ENCODE measurements at places on chromosomes 5 and 9. TPM values are rescaled to one million over a fixed set of nuclear protein-coding genes. Genes with fewer than 3 reads are reported as not detected.

DNA sequence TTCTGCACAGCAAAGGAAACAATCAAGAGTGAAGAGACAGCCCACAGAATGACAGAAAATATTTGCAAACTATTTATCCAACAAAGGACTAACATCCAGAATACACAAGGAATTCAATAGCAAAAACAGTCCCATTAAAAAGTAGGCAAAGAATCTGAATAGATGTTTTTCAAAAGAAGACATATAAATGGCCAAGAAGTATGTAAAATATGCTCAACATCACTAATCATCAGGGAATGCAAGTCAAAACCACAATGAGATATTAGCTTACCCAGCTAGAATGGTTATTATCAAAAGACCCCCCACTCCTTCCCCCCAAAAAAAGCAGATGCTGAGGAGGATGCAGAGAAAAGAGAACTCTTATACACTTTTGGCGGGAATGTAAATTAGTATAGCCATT lies 13.4 kb upstream of the OR13C8 start:
- H3K4me3 ChIP-seq, result no peak overlapping the region
- DNase-seq, result no peak
- H3K4me1 ChIP-seq, result no peaks in the 10 kb centered on the region
- no peak overlapping the region for H3K27ac ChIP-seq
- H3K27me3 ChIP-seq, result no peaks in the 10 kb centered on the region
- H3K36me3 ChIP-seq, result no peaks in the 10 kb centered on the region

DNA sequence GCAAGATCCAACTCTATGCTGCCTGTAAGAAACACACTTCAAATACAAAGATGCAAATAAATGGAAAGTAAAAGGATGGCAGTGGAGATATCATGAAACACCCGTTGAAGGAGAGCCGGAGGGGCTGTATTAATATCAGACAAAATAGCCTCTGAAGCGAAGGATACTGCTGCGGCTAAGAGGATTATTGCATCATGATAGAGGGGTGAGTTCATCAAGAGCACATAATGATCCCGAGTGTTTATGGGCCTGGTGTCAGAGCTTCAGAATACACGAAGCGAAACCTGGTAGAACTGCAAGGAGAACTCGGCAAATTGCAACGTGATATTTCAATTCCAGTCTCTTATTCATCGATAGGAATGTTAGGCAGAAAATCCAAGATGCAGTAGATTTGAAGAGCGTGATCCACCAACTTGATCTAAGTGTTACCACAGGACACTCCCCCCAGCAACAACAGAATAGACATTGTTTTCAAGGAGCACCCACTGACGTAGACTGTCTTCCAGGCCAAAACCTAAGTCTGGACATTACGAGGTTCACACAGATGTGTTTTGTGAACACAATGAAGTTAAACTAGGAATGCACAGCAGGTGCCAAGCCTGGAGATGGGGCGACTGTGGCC lies 27.7 kb upstream of the QSOX2 start:
- peaks cover 6% of the 10 kb centered on the region for H3K4me1 ChIP-seq
- H3K4me3 ChIP-seq, result no peak overlapping the region
- no peak for DNase-seq
- H3K27ac ChIP-seq, result no peak overlapping the region
- no peaks in the 10 kb centered on the region for H3K36me3 ChIP-seq

DNA sequence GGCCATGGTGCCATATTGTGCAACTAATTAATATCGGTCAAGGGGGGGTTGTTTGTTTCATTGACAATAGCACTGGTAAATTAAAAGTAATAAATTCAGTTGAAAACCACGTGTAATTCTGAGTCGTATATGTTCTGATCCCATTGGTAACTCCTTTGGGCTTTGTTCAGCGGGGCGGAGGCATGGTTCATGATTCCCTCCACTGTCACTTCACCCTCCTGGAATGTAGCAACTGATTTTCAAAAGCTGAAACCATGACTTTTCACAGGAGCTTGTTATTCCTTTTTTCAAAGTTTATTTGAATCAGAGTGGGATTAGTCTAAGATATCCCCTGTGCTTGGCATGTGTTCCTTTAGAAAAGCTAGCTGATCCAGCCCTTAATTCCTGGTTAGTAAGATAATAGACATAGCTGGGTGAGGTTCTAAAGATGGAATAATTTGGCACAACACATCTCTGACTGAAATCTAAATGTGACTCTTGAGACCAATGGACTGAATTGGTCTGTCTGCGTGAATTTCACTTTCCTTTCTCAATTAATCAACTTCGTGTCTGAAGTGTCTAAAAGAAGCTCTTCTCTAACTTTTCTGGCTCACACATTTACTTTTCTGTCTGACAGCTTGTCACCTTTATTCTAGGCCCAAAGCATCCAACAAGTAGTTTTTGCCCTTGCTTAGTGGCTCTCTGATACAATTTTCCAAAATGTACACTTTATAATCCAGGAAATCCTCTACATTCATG lies 185.7 kb upstream of the VCAN start:
- H3K36me3 ChIP-seq, result no peaks in the 10 kb centered on the region
- H3K27ac ChIP-seq, result no peak overlapping the region
- DNase-seq, result no peak

GRCh38 chr5:66793049-66793448 lies 196.9 kb downstream of the MAST4 start:
- H3K36me3 ChIP-seq, result no peaks in the 10 kb centered on the region
- no peak overlapping the region for H3K4me3 ChIP-seq
- no peak overlapping the region for H3K27ac ChIP-seq
- H3K27me3 ChIP-seq, result no peaks in the 10 kb centered on the region
- DNase-seq, result no peak

DNA sequence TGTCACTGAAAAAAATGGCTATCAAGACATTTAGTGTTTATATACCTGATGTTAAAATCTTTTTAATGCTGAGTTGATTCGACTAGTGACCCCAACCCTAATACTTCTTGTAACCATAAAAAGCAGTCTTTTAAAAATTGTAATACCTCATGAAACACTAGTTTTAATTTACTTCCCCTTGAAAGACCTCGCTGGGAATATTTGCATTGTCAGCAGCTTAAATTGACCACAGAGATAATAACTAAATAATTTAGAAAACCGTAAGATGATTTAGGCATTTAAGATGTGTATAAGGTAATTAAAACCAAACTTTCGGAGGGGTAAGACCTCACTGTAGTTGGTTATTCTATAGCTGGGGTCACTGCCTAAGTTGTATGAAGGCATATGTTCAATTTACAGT lies 89.8 kb downstream of the FGF10 start:
- no peak for DNase-seq
- H3K4me1 ChIP-seq, result no peaks in the 10 kb centered on the region
- no peak overlapping the region for H3K4me3 ChIP-seq
- no peaks in the 10 kb centered on the region for H3K36me3 ChIP-seq
- no peaks in the 10 kb centered on the region for H3K27me3 ChIP-seq

DNA sequence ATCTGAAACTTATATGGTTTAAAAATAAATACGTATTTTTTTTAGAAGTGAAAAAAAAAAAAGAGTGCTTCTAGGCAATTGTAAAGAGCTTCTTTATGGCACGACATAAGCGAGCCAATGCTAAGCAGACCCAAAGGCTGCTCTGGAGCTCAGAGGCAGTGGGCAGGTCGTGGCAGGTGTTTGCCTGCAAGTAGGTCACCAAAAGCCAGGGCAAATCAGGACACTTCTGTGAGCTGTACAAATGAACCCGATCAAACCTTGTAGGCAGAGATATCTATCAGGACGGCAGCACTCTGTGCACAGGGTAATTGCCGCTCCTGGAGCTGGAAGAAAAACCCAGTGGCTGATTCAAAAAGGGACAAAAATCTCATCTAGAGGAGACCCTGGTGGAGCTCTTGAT lies 75.9 kb downstream of the IRX2 start:
- no peaks in the 10 kb centered on the region for H3K36me3 ChIP-seq
- no peak overlapping the region for H3K4me3 ChIP-seq
- no peak for DNase-seq
- H3K27ac ChIP-seq, result no peak overlapping the region
- H3K27me3 ChIP-seq, result peaks cover 2% of the 10 kb centered on the region
- no peaks in the 10 kb centered on the region for H3K4me1 ChIP-seq

- no peak overlapping the region for H3K27ac ChIP-seq
- no peaks in the 10 kb centered on the region for H3K4me1 ChIP-seq
- no peak for DNase-seq
- no peak overlapping the region for H3K4me3 ChIP-seq
- no peaks in the 10 kb centered on the region for H3K36me3 ChIP-seq
Measured at GRCh38 chr5:161078793-161079192, 226.8 kb upstream of the ATP10B start.

DNA sequence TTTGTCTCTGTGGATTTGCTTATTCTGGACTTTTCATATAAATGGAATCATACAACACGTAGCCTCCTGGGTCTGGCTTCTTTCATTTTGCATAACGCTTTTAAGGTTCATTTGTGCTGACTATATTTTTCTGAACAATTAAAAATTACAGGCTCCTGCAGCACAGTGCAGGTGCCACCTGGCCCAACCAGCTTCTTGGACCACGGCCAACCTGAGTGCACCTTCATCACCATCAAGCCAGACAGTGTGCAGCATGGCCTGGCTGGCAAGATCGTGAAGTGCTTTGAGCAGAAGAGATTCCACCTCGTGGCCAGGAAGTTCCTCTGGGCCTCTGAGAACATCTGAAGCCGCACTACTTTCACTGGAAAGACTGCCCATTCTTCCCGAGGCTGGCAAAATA lies 53.5 kb upstream of the COL15A1 start:
- H3K27ac ChIP-seq, result no peak overlapping the region
- H3K27me3 ChIP-seq, result no peaks in the 10 kb centered on the region
- H3K4me3 ChIP-seq, result no peak overlapping the region
- DNase-seq, result no peak

DNA sequence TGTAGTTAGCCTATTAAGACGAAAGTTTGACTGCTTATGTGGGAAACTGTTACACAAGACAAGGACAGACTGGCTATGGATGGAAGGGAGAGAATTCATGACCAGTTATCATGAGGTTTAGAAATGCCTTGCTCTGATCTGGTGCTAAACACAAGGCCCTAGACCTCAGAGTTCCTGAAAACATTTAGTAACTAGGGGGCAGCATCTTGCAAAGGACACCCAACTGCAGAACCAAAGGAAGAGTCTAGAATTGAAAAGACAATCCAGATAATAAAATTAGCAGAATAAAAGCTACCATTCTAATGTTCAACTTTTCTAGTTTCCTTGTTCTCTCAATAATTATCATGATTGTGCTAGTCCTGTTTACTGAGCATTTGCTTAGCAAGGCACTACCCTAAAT lies 130.5 kb upstream of the GPR151 start:
- no peaks in the 10 kb centered on the region for H3K4me1 ChIP-seq
- H3K4me3 ChIP-seq, result no peak overlapping the region
- no peak for DNase-seq
- no peak overlapping the region for H3K27ac ChIP-seq

DNA sequence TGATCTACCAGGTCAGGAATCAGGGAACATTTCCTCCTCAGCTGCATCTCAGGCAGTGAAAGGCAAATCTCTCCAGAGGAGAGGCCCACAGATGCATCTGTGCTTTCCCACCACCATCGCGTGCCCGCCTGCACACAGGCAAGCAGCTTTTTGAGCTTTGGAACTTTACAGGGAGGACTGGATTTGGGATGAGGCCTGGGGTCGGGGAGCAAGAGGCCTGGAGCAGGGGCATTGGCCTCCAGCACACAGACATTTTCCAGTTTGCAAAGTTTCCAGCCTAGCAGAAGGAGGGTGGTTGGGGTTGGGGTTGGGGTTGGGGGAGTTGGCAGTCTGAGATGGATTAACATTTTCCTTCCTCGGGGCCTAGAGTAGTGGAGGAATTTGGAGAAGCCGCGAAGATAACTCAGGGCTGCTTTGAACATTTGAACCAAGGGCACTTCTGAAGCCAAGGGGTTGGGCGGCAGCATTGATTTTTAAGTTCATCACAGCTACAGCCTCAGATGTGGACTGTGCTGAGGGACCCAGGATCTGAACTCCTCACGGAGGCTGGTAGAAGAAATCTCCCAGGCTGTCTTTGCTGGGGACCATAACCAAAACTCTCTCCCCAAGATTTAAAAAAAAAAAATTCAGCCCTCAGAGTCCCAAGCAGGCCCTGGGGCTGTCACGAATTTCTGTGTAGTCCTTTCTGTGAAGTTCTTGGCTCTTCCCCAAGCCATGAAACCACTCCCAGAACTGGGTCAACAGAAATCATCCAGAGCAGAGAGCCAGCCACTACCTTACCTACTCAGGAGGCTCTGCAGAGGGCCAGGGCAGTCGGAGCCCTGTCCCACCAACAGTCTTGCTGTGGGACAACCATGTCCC lies 25.6 kb downstream of the C5orf15 start:
- no peak overlapping the region for H3K4me3 ChIP-seq
- no peak overlapping the region for H3K27ac ChIP-seq
- no peaks in the 10 kb centered on the region for H3K27me3 ChIP-seq
- no peak for DNase-seq

- no peak overlapping the region for H3K27ac ChIP-seq
- DNase-seq, result no peak
- no peak overlapping the region for H3K4me3 ChIP-seq
- H3K4me1 ChIP-seq, result no peaks in the 10 kb centered on the region
Measured at GRCh38 chr5:40383749-40384651, 295.7 kb upstream of the PTGER4 start.

DNA sequence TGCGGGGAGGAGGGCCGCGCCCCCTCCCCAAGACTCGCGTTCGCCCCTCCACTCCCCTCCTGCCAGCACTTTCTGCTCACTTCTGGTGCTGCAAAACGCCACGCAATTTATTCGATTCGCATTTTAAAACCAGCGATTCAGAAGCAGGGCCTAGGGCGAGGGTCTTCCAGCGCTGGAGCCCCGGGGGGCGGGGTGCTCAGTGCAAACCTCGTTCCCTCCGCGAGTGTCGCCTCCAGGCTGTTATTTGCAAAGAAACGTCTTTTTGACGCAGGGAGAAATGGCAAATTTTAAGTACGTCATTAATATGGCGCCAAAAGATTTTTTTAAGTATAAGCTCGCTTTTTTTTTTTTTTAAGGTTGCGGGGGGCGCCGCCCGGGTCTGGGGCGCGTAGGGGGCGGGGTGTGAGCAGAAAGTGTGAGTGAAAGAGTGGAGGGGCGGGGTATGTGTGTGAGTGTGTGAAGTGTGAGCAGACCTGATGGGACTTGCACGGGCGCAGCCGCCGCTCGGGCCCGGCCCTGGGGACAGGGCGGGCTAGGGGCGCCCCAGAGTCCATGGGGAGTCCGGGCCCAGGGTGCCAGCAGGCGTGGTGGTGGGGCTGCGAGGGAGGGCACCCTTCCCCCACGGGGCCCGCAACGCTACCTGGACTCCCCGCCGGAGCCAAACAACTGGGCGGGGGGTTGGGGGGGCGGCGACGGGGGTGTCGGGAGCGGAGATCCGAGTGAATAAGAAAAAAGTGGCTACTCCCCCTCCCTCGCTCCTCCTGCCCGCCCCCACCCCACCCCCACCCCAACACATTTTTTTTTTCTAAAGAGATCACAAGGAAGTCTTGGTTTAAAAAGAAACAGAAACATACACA lies at the start of gene JADE2:
TSS of gene JADE2 (plus strand) at position 845 of the 857 bp plus-strand sequence. CDS start 10,188 bp downstream, outside the sequence.
- H3K4me3 ChIP-seq, result peak within 1 kb of the TSS; percentile 73
- no peaks in the 10 kb centered on the region for H3K36me3 ChIP-seq
- H3K4me1 ChIP-seq, result peaks cover 41% of the 10 kb centered on the region
- peaks cover 2% of the 10 kb centered on the region for H3K27me3 ChIP-seq
- DNase-seq, result peak; percentile 36
- peak within 1 kb of the TSS; percentile 71 for H3K27ac ChIP-seq

- H3K27ac ChIP-seq, result no peak overlapping the region
- H3K36me3 ChIP-seq, result peaks cover 81% of the 10 kb centered on the region
- H3K4me1 ChIP-seq, result peaks cover 9% of the 10 kb centered on the region
- no peak overlapping the region for H3K4me3 ChIP-seq
- DNase-seq, result no peak
Measured at GRCh38 chr5:177507596-177508220, 1.9 kb downstream of the DOK3 start.

The SEMA4D gene
- total RNA-seq, result 30.9 TPM

The AQP3 gene
- total RNA-seq, result 2.5 TPM

The SKP1 gene
- total RNA-seq, result 355 TPM

The NCS1 gene
- 95.2 TPM for total RNA-seq

The SAXO1 gene
- 0.17 TPM for total RNA-seq

The LVRN gene
- total RNA-seq, result 1.9 TPM

The ARID3C gene
- total RNA-seq, result 0.33 TPM

Data from spinal cord (tissue), 10 donors.